ENCODE measurements at places on chromosomes 2 and 18. TPM values are rescaled to one million over a fixed set of nuclear protein-coding genes. Genes with fewer than 3 reads are reported as not detected.

The MEMO1 gene
- 51.5 TPM for total RNA-seq

The SEPTIN10 gene
- not detected for total RNA-seq

The FKBP7 gene
- 2.6 TPM for total RNA-seq

The FHOD3 gene
- not detected for total RNA-seq

The EML6 gene
- 0.78 TPM for total RNA-seq

The FOXI3 gene
- total RNA-seq, result not detected

The NAT8 gene
- total RNA-seq, result not detected

The CPO gene
- not detected for total RNA-seq

The MSTN gene
- total RNA-seq, result not detected

The STEAP3 gene
- 0.13 TPM for total RNA-seq

The RGPD4 gene
- not detected for total RNA-seq

The REG1B gene
- not detected for total RNA-seq

The CRYGC gene
- total RNA-seq, result not detected
